GM12878 (cell line): ENCODE measurements at places on chromosomes 5 and 9. TPM values are rescaled to one million over a fixed set of nuclear protein-coding genes. Genes with fewer than 3 reads are reported as not detected.

The PLEKHG4B gene
- polyA plus RNA-seq = 0.01 and 0.03 TPM in 2 replicates

The TMEM203 gene
- polyA plus RNA-seq = 30.4 and 68.1 TPM in 2 replicates

The FUT7 gene
- polyA plus RNA-seq = 0.32 and 0.62 TPM in 2 replicates

The MVB12B gene
- polyA plus RNA-seq = not detected in 2 replicates

The PCDHGB5 gene
- polyA plus RNA-seq = 1.4 and 1.9 TPM in 2 replicates

The SMIM33 gene
- polyA plus RNA-seq = 0.12 TPM in 1 of 2 replicates, not detected in the other

The CAMK4 gene
- polyA plus RNA-seq = 31.4 and 40.4 TPM in 2 replicates

The MOB3B gene
- 0.78 and 1.0 TPM in 2 replicates for polyA plus RNA-seq

The TUBB4B gene
- polyA plus RNA-seq = 521 and 595 TPM in 2 replicates

The CDC25C gene
- 14.8 and 15.9 TPM in 2 replicates for polyA plus RNA-seq

The MYMK gene
- not detected in 2 replicates for polyA plus RNA-seq

The RAB14 gene
- 57.4 and 66.9 TPM in 2 replicates for polyA plus RNA-seq

The SVEP1 gene
- polyA plus RNA-seq = not detected in 2 replicates

The MEIKIN gene
- not detected in 2 replicates for polyA plus RNA-seq

The TLR4 gene
- 0.04 and 0.09 TPM in 2 replicates for polyA plus RNA-seq

The PTGER4 gene
- polyA plus RNA-seq = 0.60 and 0.62 TPM in 2 replicates

The PCDHGA5 gene
- polyA plus RNA-seq = 0.04 TPM in 1 of 2 replicates, not detected in the other

The WHRN gene
- 0.32 and 1.1 TPM in 2 replicates for polyA plus RNA-seq

The ROR2 gene
- not detected in 2 replicates for polyA plus RNA-seq

The SV2C gene
- 0.56 and 1.1 TPM in 2 replicates for polyA plus RNA-seq

The IGIP gene
- 0.70 and 0.72 TPM in 2 replicates for polyA plus RNA-seq

The HACD4 gene
- polyA plus RNA-seq = 4.8 and 5.0 TPM in 2 replicates

The ADAM19 gene
- polyA plus RNA-seq = 48.6 and 59.3 TPM in 2 replicates

The GMCL2 gene
- polyA plus RNA-seq = 0.07 TPM in 1 of 2 replicates, not detected in the other

The PCDHGA8 gene
- 0.02 TPM in 1 of 2 replicates, not detected in the other for polyA plus RNA-seq

The CNTNAP3B gene
- polyA plus RNA-seq = not detected in 2 replicates

The FNIP1 gene
- 12.9 and 16.3 TPM in 2 replicates for polyA plus RNA-seq

The SLC34A1 gene
- polyA plus RNA-seq = 0.07 and 0.09 TPM in 2 replicates

The DHX29 gene
- polyA plus RNA-seq = 43.0 and 49.1 TPM in 2 replicates

The TEX48 gene
- polyA plus RNA-seq = not detected in 2 replicates

The PHF24 gene
- polyA plus RNA-seq = not detected in 2 replicates

The FAM153A gene
- polyA plus RNA-seq = not detected in 2 replicates

The PDGFRB gene
- 1.4 and 1.5 TPM in 2 replicates for polyA plus RNA-seq

The SPATA6L gene
- 0.42 and 0.90 TPM in 2 replicates for polyA plus RNA-seq

The PTGES2 gene
- 113 and 114 TPM in 2 replicates for polyA plus RNA-seq

The SPATA31D4 gene
- not detected in 2 replicates for polyA plus RNA-seq

The BTNL8 gene
- 0.13 TPM in 1 of 2 replicates, not detected in the other for polyA plus RNA-seq

The CETN3 gene
- polyA plus RNA-seq = 57.7 and 61.1 TPM in 2 replicates

The CCDC180 gene
- polyA plus RNA-seq = 0.33 and 0.60 TPM in 2 replicates

The BTNL9 gene
- not detected in 2 replicates for polyA plus RNA-seq

The NPM1 gene
- 2,019 and 2,046 TPM in 2 replicates for polyA plus RNA-seq

The TRIM36 gene
- polyA plus RNA-seq = 0.12 TPM in 1 of 2 replicates, not detected in the other

The AQP3 gene
- polyA plus RNA-seq = 11.2 and 12.6 TPM in 2 replicates

The SPINK5 gene
- polyA plus RNA-seq = not detected in 2 replicates

The SLCO6A1 gene
- polyA plus RNA-seq = not detected in 2 replicates

The CTXN3 gene
- polyA plus RNA-seq = not detected in 2 replicates

The ESM1 gene
- polyA plus RNA-seq = not detected in 2 replicates

The C9orf57 gene
- not detected in 2 replicates for polyA plus RNA-seq

The ARHGEF37 gene
- polyA plus RNA-seq = 0.59 and 1.1 TPM in 2 replicates

The HARS2 gene
- 26.2 and 33.4 TPM in 2 replicates for polyA plus RNA-seq

The ANKRD18A gene
- polyA plus RNA-seq = not detected in 2 replicates

The PSMB7 gene
- 315 and 323 TPM in 2 replicates for polyA plus RNA-seq

The NIPBL gene
- polyA plus RNA-seq = 19.0 and 20.7 TPM in 2 replicates

The PCDHGB2 gene
- polyA plus RNA-seq = 0.24 and 0.28 TPM in 2 replicates

The IL5 gene
- not detected in 2 replicates for polyA plus RNA-seq
